CD4-positive, alpha-beta T cell treated with Interleukin-4 for 4 hours (primary cell): ENCODE measurements at places on chromosomes 1 and 21.
A peak's percentile ranks its signal among the peaks of the same experiment; 100 is the strongest.

GRCh38 chr1:224333939-224334786 is 4.2 kb upstream of the NVL start:
- DNase-seq, result peak; percentile 27

GRCh38 chr1:31111290-31111951 is 45.9 kb upstream of the PUM1 start:
- no peak for DNase-seq

DNA sequence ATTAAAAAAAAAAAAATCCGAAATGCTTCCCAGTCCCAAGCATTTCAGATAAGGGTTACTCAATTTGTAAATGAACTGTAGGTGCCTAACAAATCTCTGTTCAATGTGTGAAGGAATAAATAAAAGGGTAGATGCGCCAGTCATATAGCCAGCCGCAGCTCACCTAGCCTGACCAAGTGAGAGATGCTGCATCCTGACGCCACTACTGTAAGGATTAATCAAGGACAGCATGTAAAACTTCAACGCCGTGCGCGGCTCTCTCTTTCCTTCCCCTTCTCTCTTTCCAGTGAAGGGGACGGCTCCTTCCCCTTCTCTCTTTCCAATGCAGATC is 441 bp downstream of the PPT1 start:
- no peak for DNase-seq

GRCh38 chr1:225364439-225364838 is 63.4 kb downstream of the LBR start:
- DNase-seq, result no peak

DNA sequence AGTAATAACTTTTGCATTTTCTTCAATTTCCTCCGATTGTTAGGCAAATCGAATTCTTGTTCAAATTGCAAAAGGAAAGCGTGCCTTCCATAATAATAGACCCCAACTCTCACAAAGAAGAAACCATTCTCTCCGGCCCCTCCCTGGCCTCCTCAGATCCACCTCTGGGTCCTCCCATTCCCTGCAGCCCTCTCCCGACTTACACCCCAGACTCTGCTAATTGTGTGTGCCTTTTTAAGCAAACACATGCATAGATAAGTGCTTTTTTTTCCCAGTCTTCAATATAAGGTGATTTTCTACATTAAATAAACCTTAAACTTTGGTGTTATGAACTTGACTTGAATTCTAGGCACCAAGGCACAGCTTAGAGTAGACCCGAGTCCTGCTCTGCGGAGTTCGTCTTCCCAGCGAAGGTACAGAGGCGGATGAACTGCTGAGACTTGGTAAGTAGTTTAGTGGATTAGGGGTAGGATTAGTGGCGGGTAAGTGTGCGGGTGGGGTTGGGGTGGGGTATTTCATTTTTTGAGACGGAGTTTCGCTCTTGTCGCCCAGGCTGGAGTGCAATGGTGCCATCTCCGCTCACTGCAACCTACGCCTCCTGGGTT is 1.5 kb downstream of the L1TD1 start:
- no peak for DNase-seq

DNA sequence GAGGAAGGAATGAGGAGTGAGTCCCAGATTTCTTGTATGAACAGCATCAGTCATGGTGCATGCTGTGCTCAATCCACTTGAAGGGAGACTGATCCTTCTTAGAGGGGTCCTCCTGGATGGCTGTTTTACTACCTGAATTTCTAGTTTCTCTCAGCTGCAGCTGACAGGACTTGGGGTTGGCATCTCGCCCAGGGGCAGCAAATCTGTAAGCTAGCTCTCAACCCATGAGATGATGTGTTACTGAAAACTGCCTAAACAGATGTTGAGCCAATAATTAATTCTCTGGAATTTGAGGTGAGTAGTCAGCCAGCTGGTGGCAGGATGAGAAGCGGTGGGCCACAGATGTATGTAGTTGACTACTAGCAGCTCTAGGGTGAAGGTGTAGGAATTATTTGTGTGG is 19.6 kb downstream of the BACH1 start:
- no peak for DNase-seq

DNA sequence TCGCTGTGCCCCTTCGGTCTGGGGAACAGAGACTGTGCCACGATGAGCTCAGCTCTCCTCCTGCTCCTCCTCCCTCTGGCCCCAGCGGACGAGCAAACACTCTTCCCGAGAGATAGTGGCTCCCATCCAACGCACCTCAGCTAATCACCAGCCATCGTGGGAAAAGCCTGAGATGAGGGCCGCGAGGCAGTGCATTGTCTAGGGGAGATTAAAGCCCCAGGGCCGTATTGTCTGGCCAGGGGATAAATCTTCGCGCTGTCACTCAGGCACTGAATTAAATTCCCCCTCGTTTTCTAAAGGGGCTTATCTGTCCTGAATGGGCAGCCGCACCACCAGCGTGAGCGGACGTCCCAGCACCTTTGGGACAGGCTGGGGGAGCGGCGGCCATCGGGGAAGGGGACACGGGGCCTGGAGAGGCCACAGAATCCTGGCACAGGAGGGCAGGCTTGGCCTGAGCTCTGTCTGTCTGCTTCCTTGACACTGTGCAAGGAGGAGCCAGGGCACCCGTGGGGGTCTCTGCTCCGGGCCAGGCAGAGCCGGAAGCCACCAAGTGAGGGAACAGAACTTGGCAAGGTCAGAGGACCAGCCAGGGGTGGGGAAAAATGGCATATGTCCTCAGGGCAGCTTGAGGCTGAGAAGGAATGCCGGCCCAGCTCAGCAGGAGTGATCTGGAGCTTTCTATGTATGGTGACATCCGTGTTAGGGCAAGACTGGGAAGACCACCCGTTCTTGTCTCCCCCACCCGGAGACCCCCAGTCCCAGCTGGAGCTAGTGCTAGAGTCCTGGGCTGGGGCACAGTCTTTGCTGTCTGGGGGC is 32.3 kb downstream of the PRDM16 start:
- no peak for DNase-seq

DNA sequence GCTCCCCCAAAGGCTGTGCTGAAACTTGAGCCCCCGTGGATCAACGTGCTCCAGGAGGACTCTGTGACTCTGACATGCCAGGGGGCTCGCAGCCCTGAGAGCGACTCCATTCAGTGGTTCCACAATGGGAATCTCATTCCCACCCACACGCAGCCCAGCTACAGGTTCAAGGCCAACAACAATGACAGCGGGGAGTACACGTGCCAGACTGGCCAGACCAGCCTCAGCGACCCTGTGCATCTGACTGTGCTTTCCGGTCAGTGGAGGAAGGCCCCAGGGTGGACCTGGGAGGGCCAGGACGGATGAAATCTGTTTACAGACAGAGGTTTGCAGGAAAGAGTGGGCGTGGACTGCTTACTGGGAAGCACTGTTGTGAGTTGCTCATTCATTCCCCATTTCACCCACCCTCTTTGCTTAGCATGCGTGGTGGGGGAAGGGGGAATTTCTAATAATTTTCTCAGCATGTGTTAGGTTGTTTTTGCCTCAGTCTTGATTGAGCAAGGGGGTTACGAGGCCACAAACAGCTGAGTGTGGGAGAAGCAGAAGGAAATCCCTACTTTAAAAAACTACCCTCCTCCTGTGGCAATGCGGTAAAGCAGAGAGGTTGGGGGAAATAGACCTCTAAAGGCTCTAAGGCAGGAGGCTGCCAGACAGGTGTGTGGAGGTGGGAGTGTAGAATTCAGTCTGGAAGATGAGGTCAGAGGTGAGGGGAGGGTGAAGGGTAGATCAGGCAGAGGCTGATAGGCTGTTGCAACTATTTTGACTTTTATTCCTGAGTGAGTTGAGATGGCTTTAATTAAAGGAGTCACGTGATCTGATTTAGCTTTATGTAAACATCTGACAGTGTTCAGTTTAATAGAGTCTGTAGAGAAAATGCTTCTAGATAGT is 1.3 kb downstream of the FCGR2A start:
- DNase-seq, result no peak

- peak; percentile 10 for DNase-seq
These were observed 30.6 kb upstream of the CTPS1 start for GRCh38 chr1:40948741-40949443.

DNA sequence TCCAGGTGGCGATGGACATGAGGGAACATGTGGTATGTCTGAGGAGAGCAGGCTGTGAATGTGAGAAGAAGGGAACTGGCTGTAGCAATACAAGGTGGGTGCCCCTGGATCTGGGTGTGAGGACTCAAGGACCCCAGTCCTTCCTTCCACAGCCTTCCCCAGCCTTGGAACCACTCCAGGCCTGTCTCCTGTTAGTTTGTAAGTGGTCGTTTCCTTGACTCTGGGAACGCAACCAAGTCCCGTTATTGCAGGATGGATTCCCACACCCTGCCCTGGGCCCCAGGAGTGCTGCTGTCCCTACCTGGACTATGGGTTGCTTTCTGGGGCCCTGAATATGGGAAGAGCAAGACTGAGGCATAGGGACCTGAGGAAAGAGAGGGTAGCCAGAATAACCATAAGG is 47.2 kb upstream of the VANGL1 start:
- DNase-seq, result no peak

GRCh38 chr21:41482301-41482700 is 25.7 kb downstream of the TMPRSS2 start:
- no peak for DNase-seq

- DNase-seq, result no peak
These were observed 2.0 kb upstream of the IFI16 start for GRCh38 chr1:159007726-159008125.

- DNase-seq, result peak; percentile 48
These were observed 7.0 kb upstream of the IGSF21 start for GRCh38 chr1:18100491-18101063.

DNA sequence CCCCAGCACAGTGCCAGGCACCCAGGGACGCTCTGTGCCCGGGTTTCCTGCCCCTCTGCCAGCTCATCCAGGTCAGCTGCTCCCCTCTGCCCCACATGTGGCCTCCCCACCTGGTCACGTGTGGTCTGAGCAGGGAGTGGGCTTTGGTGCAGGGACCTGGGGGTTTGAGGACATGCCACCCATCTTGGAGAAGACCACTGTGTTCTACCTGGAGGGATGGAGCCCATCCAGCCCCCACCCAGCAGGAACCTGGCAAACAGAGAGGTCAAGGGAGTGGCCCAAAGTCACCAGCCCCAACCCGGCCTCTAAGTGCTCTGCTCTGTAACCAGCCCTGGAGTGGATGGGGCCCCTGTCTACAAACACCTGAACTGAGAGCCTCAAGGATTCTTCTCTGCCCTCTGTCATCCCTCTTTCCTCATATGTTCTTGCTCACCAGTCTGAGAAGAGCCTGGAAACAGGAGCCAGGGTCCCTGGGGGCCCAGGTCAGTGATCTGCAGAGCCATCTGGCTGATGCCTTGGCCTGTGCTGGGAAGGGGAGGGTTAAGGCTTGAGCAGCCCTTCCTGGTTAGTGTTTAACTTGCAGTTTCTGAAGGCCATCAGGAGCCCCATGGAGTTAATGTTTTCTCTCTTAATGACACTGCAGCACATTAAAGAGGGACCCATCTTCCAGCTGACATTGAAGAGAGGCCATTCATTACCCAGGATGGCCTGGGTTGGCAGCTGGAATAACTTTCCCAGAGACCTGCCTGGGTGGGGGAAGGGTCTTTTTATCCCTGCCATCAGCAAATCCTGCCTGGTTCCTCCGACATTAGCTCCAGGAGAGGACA is 235.4 kb downstream of the PTPRU start:
- no peak for DNase-seq

GRCh38 chr1:36625253-36625934 is 142.7 kb upstream of the CSF3R start:
- DNase-seq, result no peak

DNA sequence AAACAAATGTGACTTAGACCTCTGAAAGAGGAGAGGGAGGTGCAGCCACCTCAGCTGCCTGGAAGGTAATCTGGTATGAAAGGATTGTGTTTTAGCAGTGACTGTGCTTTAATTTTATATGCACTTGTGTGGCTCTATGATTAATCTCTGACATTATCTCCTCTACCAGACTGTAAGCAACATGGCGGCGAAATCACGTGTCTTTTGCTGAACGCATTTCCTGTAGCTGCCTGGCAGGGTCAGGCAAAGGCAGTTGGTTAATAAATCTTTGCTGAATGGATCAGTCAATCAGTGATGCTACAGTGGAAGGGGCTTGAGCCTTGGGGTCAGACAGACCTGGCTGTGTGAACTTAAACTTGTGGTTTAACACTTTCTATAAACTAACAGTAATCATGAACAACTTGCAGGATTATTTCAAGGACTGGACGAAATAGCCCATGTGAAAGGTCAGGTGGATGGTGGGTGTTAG is 96.9 kb downstream of the ADSS2 start:
- no peak for DNase-seq

GRCh38 chr1:53439337-53440207 is 19.6 kb upstream of the DMRTB1 start:
- DNase-seq, result no peak

GRCh38 chr1:94886361-94886760 is 40.5 kb downstream of the CNN3 start:
- no peak for DNase-seq

DNA sequence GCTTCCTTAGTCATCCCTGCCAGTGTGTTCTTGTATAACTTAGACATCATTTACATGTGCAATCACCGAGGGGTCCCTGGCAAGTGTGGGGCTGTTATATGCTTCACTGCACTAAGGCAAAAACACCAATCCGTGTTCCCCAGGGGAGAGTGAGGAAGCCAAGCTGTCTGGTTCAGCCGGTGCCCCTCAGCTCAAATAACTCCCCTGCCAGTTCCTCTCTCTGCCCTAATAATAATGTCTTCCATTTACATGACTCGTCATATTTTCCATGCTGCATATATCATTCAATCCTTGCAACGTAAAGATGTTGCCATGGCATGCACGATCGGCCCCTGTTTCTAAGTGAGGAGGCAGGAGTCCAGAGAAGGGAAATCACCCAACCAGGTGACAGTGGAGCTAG is 24.4 kb upstream of the NDC1 start:
- no peak for DNase-seq

- DNase-seq, result no peak
These were observed 6.5 kb upstream of the TFF2 start for GRCh38 chr21:42357307-42357706.

GRCh38 chr1:16967095-16967575 is 13.3 kb downstream of the MFAP2 start:
- DNase-seq, result no peak

GRCh38 chr1:109917768-109918606 is 7.3 kb downstream of the CSF1 start:
- DNase-seq, result no peak

GRCh38 chr21:32056791-32057190 is 184.0 kb downstream of the HUNK start:
- no peak for DNase-seq

GRCh38 chr1:218656301-218657037 is 311.3 kb downstream of the TGFB2 start:
- no peak for DNase-seq

- no peak for DNase-seq
These were observed 5.0 kb upstream of the KIF21B start for GRCh38 chr1:201028461-201028889.

DNA sequence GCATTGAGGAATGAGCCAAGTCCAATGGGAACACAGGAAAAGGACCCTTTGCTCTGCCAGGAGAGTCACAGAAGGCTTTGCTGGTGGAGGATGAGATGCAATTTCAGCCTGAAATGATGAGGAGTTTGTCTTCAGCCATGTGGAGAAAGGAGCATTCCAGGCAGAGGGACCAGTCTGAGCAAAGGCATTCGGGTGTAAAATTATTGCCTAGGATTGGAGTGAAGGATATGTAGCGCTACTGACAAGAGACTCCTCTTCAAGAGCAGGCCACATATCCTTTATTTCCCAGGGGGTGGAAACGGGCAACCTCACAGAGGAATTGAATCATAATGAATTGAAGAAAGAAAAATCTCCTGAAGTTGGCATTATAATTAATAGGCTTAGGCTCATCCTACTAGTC is 1.1 kb upstream of the CSF1 start:
- no peak for DNase-seq

GRCh38 chr1:60279798-60280197 is 206.2 kb upstream of the C1orf87 start:
- DNase-seq, result no peak
